Mucosa of descending colon (tissue), 3 donors: ENCODE measurements at places on chromosomes 2 and 18.

GRCh38 chr2:145687442-145688134, 1167.7 kb upstream of the ZEB2 start:
- no peak for DNase-seq

DNA sequence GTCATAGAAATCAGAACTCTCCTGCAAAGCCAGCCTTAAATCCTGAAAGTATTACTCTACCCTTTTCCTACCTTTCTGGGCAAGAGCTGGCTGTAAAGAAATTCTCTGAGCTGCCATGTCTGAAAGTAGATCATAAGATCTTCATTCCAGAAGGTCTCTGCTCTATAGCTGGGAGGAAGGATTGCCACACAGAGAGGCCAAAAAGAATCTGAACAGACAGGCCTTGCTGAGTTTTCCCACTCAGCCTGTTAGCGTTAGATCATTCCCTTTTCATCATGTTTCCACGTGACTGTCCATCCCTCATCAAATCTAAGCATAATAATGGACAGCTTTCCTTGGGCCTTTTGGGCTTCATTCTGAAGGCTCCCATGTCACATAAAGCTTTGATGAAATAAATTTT, 43.2 kb upstream of the FHL2 start:
- no peak for DNase-seq

GRCh38 chr2:233084488-233084887, 24.3 kb downstream of the INPP5D start:
- peak; percentile 55 for DNase-seq

GRCh38 chr2:182372661-182373060, 54.2 kb downstream of the PDE1A start:
- peak; percentile 46 for DNase-seq

DNA sequence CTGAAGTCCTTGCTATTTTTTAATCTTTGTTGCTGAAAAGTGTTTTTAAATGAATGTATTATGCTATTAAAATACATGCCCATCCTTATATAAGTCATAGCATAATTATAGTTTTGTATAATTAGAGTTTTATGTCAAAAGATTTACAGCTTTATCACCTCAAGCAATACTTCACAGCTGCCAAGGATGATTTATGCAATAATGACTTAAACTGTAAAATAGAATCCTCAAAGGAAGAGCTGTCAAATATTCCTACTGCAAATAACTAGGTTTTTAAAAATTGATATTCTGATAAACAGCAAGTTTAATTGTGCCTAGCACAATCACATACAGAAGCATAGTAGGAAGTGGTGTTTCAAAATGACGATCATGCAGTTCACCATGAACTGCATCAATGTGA, 5.2 kb downstream of the KCNH7 start:
- no peak for DNase-seq

- no peak for DNase-seq
Observed at GRCh38 chr18:42274488-42275137, 319.6 kb downstream of the PIK3C3 start.

- no peak for DNase-seq
Observed at GRCh38 chr2:239496700-239497099, 95.9 kb upstream of the HDAC4 start.

GRCh38 chr2:182862091-182862490, 4.3 kb downstream of the FRZB start:
- DNase-seq: no peak

DNA sequence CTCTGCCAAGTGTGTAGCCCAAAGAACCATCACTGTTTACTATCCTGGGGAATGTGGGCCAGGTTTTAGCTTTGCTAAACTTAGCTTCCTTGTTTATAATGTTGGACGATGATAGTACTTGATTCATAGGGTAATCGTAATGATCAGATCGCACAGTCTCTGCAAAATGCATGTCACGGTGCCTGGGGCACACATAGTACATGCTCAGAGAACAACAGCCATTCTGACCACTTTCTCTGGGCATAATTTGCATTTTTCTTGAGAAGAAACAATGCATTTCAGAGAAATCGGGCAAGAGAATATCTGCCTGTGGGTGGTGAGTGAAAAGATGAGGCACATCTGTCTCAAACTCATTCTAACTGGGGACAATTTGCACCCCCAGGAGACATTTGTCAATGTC, 16.3 kb downstream of the ACKR3 start:
- no peak for DNase-seq

GRCh38 chr2:1585635-1586034, 158.7 kb downstream of the PXDN start:
- DNase-seq: no peak

DNA sequence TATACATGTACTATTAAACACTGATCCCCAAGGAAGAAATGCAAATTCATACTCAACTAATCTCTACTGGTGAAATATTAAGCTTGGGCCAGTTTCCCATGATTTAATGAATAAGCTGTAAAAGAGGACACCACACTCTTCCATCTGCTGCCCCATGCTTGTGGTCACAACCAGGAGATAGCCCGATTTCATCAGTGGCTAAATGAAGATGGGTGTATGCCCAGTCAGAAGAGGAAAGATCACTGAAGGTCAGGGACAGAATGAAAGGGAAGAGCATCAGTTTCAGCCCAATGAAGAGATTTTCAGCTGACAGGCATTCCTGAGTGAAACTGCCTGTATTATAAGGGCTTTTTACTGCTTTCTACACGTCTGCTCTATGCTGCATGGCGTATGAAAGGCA, 103.5 kb downstream of the KCNS3 start:
- no peak for DNase-seq

DNA sequence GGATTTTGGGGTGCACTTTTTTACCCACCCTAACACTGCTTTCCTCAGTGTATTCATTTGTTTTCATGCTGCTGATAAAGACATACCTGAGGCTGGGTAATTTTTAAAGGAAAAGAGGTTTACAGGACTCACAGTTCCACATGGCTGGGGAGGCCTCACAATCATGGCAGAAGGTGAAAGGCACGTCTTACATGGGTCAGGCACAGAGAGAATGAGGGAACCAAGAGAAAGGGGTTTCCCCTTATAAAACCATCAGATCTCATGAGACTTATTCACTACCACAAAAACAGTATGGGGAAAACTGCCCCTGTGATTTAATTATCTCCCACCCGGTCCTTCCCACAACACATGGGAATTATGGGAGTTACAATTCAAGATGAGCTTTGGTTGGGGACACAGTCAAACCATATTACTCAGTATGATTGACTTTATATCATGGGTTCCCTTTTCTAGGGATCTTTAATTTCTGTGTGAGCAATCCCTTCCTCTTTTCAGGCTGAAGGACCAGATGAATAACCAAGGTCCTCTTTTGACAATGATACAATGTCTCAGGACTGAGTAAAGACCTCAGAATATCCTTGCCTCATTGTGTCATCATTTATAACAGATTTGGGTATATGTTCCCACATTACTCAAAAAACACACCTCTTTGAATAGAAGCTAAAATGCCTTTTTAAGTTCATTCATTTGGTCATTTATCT, 100.1 kb upstream of the TRIB2 start:
- no peak for DNase-seq

DNA sequence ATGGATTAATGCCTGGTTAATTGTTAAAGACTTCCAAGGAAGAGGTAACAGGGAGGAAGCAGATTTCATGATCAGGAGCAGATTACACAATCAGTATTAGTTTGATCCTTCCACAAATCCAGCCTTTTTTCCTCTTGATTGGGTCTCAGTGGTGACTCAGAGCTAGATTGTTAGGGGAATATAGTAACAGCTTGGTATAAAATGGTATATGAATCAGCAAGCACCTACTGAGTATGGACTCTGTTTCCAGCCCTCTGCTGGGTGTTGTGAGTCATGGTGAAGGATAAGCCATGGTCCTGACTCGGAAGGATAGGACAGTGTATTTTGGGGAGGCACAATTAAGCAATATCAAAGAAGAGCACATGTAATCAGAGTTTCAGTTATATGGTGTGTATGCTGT, 272.4 kb upstream of the DPP10 start:
- no peak for DNase-seq

DNA sequence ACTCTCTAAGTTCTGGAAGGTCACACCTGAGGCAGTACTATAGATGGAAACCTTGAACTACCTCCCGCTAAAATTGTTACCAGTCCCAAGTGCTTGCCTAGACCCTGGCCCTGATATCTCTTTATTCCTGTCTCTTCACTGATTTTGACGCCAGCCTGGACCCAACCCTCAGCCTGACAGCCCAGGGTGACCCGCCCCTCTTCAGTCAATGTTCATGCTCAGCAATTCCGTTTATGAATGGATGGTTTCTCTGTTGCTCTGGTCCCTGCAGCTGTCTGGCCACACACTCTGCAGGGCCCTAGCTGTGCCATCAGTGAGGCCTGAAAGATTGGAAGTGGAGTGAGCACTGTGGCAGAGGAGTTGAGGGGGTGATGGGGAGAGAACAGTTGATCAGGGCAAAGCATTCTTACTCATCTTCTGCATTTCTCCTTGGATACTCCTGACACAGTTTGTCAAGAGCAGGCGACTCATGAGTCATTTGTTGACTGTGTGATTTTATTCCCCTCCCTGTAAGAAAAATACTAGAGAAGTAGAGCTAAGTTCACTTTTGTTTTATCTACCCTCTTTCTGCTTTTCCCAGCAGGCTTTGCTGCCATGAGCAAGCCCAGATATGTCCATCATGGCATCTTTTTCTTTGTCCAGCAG, 46.0 kb downstream of the NPAS2 start:
- DNase-seq: no peak
